Caco-2 (cell line): ENCODE measurements at places on chromosomes 7 and 10.
A peak's percentile ranks its signal among the peaks of the same experiment; 100 is the strongest.

GRCh38 chr7:107946451-107946850 is 55.5 kb downstream of the DLD start:
- peaks cover 35% of the 10 kb centered on the region for H3K4me1 ChIP-seq
- no peaks in the 10 kb centered on the region for H3K27me3 ChIP-seq
- peak overlapping the region; percentile 35 for H3K27ac ChIP-seq
- peaks cover 8% of the 10 kb centered on the region for H3K36me3 ChIP-seq
- DNase-seq, result no peak
- no peak overlapping the region for H3K4me3 ChIP-seq

GRCh38 chr10:27143686-27144085 is 10.5 kb downstream of the YME1L1 start:
- H3K4me1 ChIP-seq, result no peaks in the 10 kb centered on the region
- H3K27ac ChIP-seq, result no peak overlapping the region
- no peak overlapping the region for H3K4me3 ChIP-seq
- no peak for DNase-seq
- H3K36me3 ChIP-seq, result no peaks in the 10 kb centered on the region; the same call in 1 of the 2 replicates

DNA sequence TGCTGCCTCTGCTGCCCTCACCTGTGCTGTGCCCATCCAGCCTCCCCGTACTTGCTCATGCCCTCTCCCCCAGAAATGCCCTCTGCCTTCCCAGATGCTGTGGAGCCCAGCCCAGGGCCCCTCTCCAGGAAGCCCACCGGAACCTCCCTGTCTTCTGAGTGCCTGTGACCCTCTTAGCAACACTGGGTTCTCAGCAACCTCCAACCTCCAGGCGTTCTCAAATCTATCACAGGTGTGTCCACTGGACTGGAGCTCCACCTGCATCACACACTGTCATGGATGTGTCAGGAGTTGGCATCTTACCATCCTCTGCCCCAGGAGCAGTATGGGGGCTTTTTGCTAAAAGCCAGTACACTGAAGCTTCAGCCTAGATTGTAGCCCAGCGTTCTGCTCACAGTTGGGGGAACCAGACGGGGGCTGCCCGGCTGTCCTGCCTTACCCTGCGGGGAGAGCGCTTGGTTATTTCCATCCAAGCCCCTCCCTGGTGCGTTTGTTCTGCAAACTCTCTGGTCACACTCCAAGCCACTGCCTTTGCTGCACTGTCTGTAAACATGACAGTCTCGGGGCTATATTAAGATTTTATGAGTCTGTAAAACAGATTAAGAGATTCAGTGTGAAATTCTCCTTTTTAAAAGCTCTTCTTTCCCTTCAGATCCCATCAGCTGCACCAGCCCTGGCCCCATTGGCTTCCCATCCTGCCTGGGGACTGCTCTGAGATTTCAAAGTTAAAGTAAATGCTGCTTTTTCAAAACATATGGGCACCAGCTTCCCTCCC is 71.3 kb upstream of the CPXM2 start:
- no peaks in the 10 kb centered on the region for H3K4me1 ChIP-seq
- H3K4me3 ChIP-seq, result no peak overlapping the region
- H3K27ac ChIP-seq, result no peak overlapping the region
- no peak for DNase-seq
- H3K27me3 ChIP-seq, result no peaks in the 10 kb centered on the region

GRCh38 chr10:77921395-77921794 is 5.2 kb downstream of the DLG5 start:
- no peaks in the 10 kb centered on the region; the same call in 1 of the 2 replicates for H3K36me3 ChIP-seq
- DNase-seq, result no peak
- H3K27ac ChIP-seq, result no peak overlapping the region
- H3K4me3 ChIP-seq, result no peak overlapping the region
- H3K27me3 ChIP-seq, result no peaks in the 10 kb centered on the region

DNA sequence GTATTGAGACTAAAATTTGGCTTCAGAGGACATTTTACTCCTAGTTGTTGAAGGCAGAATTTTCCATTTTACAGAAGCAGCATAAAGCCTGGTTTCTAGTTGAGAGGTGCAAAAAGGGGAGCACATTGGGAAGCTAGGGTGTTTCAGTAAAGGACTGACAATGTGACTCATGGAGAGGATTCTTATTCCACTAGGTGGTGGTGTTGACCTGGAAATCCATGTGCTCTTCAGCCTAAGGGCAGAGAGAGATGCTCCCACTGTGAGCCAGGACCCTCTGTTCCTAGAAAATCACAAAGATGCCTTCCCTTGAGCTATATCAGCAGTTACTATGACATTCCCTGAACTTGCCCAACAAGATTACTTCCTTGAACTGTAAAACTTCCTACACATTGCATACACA is 687.8 kb downstream of the IPMK start:
- H3K27me3 ChIP-seq, result no peaks in the 10 kb centered on the region
- no peak overlapping the region for H3K27ac ChIP-seq
- peak; percentile 65 for DNase-seq
- H3K4me3 ChIP-seq, result no peak overlapping the region
- H3K4me1 ChIP-seq, result no peaks in the 10 kb centered on the region

- H3K27me3 ChIP-seq, result no peaks in the 10 kb centered on the region
- no peak overlapping the region for H3K27ac ChIP-seq
- no peaks in the 10 kb centered on the region for H3K4me1 ChIP-seq
Observed at GRCh38 chr7:117188376-117188775, 134.5 kb downstream of the WNT2 start.

DNA sequence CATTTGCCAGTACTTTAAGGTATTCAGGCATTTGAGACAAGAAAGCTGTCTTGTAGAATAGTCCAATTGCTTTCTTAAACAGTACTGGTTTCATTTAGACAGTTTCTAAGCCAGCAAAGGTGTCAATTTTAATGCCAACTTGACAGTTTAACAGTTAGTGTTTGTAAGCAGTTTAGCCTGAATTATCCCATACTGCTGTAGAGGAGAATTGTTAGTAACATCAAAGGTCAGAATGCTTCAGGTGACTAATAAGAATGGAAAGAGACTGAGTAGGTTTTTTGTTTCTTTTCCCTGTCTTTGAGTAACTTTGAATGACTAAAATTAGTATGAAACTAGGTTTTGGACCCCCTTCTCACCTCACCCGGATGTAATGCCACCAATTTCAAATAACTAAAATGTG is 29.5 kb upstream of the VDAC2 start:
- DNase-seq, result no peak
- H3K4me3 ChIP-seq, result no peak overlapping the region
- H3K27ac ChIP-seq, result no peak overlapping the region

- no peaks in the 10 kb centered on the region for H3K36me3 ChIP-seq
- DNase-seq, result no peak
- no peak overlapping the region for H3K4me3 ChIP-seq
- H3K4me1 ChIP-seq, result peaks cover 9% of the 10 kb centered on the region
- H3K27me3 ChIP-seq, result no peaks in the 10 kb centered on the region
- H3K27ac ChIP-seq, result no peak overlapping the region
Observed at GRCh38 chr7:40057292-40057691, 77.1 kb downstream of the MPLKIP start.

DNA sequence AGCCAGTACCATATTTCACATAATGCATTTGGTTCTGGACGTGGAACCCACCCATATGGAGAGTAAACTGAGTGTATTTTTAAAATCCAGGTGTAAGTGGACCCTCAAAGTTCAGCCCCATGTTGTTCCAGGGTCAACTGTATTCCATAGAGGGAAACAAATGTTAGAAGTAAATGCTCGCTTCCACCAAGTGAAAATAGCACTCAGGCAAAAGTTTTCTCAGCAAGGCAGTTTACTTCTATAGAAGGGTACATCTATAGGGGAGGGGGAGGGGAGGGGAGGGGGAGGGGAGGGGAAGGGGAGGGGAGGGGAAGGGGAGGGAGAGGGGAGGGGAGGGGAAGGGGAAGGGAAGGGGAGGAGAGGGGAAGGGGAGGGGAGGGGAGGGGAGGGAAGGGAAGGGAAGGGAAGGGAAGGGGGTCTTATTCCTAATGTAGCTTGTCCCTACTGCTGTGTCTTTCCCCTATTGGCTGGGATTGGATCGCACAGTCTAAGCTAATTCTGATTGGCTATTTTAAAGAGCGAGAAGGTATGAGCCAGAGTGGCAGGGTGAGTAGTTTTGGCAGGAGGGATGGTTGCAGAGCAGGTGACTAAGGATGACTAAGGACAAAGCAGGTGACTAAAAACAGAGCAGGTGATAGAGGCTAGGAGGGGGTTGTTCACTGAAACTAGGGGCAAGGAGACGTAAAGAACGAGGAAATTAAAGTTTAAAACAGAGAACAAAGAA is 29.1 kb downstream of the GARIN1A start:
- no peak overlapping the region for H3K4me3 ChIP-seq
- no peak overlapping the region for H3K27ac ChIP-seq
- no peak for DNase-seq
- H3K27me3 ChIP-seq, result no peaks in the 10 kb centered on the region

GRCh38 chr10:121741248-121741792 is 143.1 kb upstream of the FGFR2 start:
- H3K4me3 ChIP-seq, result no peak overlapping the region
- no peaks in the 10 kb centered on the region for H3K27me3 ChIP-seq
- DNase-seq, result no peak
- H3K4me1 ChIP-seq, result no peaks in the 10 kb centered on the region

- H3K4me1 ChIP-seq, result no peaks in the 10 kb centered on the region
- DNase-seq, result no peak
- H3K36me3 ChIP-seq, result no peaks in the 10 kb centered on the region
- H3K27ac ChIP-seq, result no peak overlapping the region
- H3K4me3 ChIP-seq, result no peak overlapping the region
- no peaks in the 10 kb centered on the region for H3K27me3 ChIP-seq
Observed at GRCh38 chr7:106866298-106867281, 1.5 kb downstream of the PIK3CG start.

DNA sequence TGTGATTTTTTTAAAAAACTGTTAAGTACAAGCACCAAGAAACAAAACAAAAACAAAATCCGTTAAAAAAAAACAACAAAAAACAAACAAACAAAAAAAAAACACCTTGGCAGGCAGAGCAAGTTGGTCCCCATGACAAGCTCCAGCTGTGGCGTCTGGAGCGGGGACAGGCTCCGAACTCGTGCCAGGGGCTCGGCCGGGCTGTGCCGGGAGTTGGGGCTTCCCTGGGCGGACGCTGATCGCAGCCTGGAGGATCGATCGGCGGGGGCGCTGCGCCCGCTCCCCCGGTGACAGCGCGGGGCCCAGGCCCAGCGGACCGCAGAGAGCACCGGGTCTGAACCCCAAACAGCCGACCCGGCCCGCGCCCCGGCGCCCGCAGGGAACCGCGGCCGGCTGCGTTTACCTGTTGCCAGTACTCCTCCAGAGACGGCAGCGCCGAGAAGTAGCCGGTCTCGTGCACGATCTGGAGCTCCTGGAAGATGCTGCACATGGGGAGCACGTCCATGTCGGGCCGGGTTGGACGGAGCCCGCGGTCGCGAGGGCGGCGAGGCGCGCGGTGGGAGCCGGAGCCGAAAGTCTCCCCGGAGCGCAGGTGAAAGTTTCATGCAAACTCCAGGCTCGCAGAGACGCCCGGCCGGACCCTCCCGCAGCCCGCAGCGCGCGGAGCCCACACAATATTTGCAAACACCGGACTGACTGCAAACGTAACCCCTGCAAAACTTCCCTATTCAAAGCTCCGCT is at the start of gene KLF6:
KLF6 (minus strand) TSS at position 700 of the 741 bp plus-strand sequence; CDS start at position 505, 195 bp downstream.
- no peak for DNase-seq
- H3K4me3 ChIP-seq, result peak within 1 kb of the TSS; percentile 96
- no peaks in the 10 kb centered on the region for H3K27me3 ChIP-seq

DNA sequence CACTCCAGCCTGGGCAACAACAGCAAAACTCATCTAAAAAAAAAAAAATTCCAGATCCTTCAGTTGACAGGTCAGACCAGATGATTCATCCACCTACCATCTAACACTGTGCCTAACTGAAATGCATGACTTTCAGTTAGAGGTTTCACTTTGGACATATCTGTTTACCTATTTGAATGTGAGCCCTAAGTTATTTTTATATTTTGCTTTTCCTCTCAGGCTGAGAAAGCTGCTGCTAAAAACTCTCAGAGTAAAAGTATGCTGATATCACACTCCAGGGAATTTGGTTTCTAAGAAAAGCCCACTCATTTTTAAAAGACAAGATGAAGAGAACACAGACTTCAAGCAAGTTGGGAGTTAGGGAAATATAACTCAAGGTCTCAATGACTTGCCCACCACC is 126.0 kb downstream of the SGMS1 start:
- H3K4me3 ChIP-seq, result no peak overlapping the region
- no peaks in the 10 kb centered on the region for H3K27me3 ChIP-seq
- DNase-seq, result no peak
- no peaks in the 10 kb centered on the region for H3K36me3 ChIP-seq

DNA sequence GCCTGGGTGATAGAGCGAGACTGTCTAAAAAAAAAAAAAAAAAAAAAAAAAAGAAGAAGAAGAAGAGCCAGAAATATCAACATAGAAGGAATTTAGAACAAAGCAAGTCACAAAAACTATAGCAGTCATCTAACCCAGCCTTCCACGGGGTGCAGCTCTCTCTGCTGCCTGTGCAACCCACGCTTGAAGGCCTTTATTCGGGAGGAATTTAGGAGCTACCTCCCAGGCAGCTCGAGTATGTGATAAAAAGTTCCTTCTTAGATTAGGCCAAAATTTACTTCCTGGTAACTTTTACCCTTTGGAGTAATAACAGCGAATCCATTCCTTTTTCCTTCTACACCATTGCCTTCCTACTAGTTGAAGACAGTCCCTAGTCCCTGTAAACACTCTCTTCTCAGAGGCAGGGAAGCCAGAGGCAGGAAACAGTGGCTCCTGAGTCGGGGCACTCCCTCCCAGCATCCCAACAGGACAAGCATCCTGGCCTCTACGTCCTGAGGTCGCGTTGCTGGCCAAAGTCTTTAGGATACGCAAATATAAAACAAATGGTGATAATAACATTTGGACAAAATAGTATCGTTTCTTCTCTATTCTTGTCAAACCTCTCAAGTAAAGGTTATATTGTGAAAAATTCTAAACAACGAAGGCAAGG is 109.3 kb upstream of the KMT2C start:
- no peaks in the 10 kb centered on the region for H3K36me3 ChIP-seq
- H3K27me3 ChIP-seq, result no peaks in the 10 kb centered on the region
- H3K4me3 ChIP-seq, result no peak overlapping the region
- peak overlapping the region; percentile 76 for H3K27ac ChIP-seq
- no peak for DNase-seq

- H3K36me3 ChIP-seq, result no peaks in the 10 kb centered on the region
- no peak overlapping the region for H3K4me3 ChIP-seq
- no peaks in the 10 kb centered on the region for H3K27me3 ChIP-seq
Observed at GRCh38 chr7:2099048-2099957, 133.4 kb downstream of the MAD1L1 start.

- H3K27me3 ChIP-seq, result no peaks in the 10 kb centered on the region
- peaks cover 28% of the 10 kb centered on the region for H3K4me1 ChIP-seq
- H3K36me3 ChIP-seq, result no peaks in the 10 kb centered on the region
- no peak overlapping the region for H3K4me3 ChIP-seq
- peak overlapping the region; percentile 29 for H3K27ac ChIP-seq
Observed at GRCh38 chr7:101865031-101865430, 47.6 kb downstream of the CUX1 start.

DNA sequence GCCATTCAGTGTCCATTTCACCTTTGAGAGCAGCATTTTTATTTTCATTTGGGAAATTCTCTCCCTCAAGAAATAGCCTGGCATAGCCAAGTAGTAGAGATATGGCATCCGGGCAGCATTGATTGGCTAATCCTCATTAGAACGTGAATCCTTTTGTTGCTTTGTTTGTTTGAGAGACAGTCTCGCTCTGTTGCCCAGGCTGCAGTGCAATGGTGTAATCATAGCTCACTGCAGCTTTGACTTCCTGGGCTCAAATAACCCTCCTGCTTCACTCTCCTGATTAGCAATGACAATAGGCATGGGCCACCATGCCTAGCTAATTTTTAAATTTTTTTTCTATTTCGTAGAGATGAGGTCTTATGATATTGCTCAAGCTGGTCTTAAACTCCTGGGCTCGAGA is 1174.9 kb upstream of the AUTS2 start:
- no peak overlapping the region for H3K4me3 ChIP-seq
- DNase-seq, result no peak
- no peak overlapping the region for H3K27ac ChIP-seq
- H3K36me3 ChIP-seq, result no peaks in the 10 kb centered on the region
- H3K27me3 ChIP-seq, result no peaks in the 10 kb centered on the region
